MM.1S (cell line): ENCODE measurements at places on chromosomes 12 and 14.

- DNase-seq: no peak
Measured at GRCh38 chr12:116010467-116010866, 267.0 kb downstream of the MED13L start.

GRCh38 chr14:49702725-49703124 lies 9.8 kb downstream of the KLHDC1 start:
- DNase-seq: no peak

GRCh38 chr12:51345681-51346080 lies 798 bp downstream of the CELA1 start:
- DNase-seq: no peak

GRCh38 chr12:62578726-62579125 lies 112.1 kb downstream of the MON2 start:
- no peak for DNase-seq

GRCh38 chr14:76940021-76940760 lies 88.3 kb downstream of the IRF2BPL start:
- no peak for DNase-seq

GRCh38 chr12:128693771-128694170 lies 130.0 kb downstream of the SLC15A4 start:
- DNase-seq: no peak

DNA sequence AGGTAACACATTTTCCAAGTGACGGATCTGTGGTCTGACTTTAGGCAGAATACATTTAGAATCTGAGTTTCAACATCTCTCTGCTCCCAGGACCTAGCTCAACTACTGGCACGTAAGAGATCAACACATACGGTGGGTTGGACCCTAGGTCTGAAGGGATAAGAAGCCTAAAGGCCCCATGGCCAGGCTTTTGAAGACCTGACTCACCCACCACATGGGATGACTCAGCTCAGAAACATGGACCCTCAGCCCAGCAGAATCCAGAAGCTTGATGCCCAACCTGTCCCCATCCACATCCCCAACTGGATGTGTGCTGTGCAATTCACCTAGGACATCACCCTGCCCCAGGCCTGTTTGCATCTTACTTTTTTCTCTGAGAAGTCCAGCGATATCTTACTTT lies 770.2 kb downstream of the BCL11B start:
- no peak for DNase-seq

- DNase-seq: peak; percentile 26
Measured at GRCh38 chr14:39957290-39957689, 525.1 kb upstream of the FBXO33 start.

DNA sequence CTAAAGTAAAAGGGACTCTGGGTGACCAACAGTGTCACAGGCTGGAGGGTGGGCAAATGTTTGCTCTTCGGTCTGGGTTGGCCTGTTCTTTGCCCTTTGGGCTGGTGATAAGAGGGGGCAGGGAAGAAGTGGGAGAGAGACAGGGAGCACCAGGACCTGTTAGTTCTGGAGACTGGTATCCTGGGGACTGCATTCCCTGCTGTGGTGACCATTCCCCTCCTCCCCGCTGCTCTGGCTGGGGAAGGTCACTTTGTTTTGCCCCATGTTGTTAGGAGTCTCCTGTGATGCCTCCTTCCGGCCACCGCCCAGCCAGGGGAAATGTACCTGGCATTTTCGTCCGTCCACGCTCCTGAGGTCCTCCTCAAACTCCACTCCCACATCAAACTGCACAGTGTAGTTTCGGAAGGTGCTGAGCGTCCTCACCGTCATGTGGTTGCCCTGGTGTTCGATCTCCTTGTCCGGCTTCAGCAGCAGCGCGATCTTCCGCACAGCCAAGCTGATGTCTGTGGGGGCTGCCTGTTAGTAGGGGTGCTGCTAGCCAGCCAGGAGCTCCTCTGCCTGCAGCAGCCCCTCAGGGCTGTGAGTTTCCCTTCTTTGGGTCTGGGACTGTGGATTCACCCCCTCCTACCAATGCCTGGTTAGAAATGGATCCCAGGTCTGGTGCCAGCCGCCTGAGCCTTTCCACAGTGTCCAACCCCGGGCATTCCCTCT lies 618 bp downstream of the RBP5 start:
- DNase-seq: no peak

DNA sequence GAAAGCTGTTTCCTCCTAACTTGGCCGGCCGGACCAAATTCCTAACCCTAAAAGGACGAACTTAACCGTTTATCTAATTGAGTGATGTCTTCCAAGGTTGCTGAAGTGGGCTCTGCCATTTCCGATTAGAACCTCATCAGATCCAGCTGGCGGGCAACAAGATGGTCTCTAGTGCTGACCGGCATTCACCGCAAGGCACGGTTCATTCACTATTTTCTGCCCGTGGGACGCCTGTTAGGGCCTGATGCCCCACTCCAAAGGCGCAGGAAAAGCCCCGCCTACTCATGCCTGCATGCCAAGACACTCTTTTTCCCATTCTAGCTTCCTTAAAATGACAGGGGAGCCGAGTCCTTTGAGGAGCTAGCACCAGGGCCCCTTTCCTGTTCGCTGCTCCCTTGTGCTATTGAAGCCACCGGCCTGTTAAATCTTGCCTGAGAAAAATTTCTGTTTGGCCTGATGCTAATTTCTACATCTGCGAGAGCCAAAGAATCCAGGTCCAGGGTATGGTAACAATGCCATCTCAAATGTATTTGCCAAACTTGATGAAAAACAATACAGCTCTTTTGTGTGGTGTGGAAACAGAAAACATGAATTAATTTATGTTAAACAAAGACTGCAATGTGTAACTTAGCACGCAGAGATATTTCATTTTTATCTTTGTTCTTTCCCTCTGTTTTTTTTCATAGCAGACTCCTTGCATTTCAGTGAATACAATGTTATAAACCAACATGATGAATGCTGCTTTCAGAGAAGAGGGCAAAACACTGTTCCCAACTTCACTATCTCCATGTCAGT lies 1071.2 kb upstream of the USP15 start:
- DNase-seq: no peak

- no peak for DNase-seq
Measured at GRCh38 chr12:70840656-70841350, 79.7 kb downstream of the PTPRR start.

GRCh38 chr12:113397497-113398197 lies 6.0 kb downstream of the SDS start:
- no peak for DNase-seq

DNA sequence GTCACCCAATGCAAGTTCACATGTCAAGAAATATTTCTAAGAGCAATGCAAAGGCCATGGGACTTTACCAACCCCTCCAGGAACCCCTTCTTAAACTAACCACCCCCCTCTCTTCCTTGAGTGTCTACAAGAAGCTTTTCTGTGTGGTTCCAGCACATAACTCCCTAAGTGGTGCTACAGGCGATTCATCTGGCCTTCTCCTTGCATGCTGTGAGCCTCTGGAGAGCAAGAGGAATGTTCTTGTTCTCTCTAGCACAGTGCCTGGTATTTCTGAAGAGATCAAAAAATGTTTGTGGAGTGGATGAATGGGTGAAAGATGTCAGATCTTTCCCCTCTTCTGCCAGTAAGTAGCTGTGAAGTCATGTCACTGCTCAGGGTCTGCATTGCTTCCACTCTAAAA lies 5.9 kb upstream of the RNASE12 start:
- DNase-seq: no peak

DNA sequence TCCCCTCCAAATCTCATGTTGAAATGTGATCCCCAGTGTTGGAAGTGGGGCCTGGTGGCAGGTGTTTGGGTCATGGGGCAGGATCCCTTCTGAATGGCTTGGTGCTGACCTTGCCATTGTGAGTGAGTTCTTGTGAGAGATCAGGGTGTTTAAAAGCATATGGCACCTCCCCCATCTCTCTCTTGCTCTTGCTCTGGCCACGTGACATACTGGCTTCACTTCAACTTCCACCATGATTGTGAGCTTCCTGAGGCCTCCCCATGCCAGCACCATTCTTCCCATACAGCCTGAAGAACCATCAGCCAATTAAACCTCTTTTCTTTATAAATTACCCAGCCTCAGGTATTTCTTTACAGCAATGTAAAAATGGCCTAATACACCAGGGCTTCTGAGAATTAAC lies 79.8 kb upstream of the C14orf132 start:
- DNase-seq: no peak

- no peak for DNase-seq
Measured at GRCh38 chr12:55721601-55722213, 1.5 kb downstream of the RDH5 start.

GRCh38 chr14:66508846-66509621 lies 1.1 kb downstream of the GPHN start:
- peak; percentile 47 for DNase-seq

DNA sequence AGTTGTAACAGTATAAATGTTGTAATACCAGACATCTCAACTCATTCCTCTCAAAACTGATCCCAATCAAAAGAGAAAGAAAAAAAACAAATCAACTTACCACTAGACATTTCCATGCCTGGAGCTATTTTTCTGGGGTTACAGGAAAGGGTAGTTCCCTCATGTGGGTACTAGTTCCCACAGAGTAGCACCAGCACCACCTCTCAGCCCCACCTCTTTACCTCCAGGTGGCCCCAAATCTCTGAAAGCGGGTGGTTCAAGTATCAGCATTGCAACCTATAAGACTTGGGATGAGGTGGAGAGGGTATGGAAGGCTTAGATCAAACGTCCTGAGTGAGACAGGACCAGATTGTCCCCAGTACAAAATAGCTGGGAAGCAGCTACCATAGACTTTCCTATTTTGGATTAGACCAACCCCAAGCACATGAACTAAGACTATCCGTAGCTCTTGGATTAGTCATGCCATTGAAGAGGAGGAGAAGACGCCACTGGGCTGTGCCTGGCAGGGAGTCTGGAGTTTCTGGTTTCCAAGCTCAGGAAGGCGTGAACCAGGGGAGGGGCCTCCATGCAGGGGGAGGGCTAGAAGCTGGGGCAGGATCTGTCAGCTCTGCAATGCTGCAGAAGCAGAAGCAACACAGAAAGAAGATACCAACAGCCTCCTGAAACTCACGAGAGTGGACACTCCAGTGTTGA lies at the start of gene SLC39A2:
SLC39A2 (plus strand) TSS at position 620 of the 693 bp plus-strand sequence. CDS start 154 bp downstream, outside the sequence.
- no peak for DNase-seq

DNA sequence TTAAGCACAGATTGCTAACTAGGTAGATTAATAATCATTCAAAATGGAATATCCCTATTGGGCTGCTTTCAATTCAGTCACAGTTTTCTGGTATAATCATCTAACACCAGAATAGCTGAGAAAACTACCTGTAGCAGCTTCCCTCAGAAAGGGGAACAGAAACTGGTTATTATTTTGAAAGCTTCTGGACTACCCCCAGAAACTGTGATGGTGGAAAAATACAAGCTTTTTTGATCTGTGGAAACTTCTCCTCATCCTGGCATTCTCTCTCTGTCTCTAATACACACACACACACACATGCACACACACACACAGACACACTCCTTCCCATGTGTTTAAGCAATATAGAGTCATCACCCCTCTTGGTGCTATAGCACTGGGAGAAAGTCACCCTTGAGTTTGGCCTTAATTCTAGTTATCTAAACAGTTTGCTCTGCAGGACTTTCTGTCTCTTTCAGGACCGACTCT lies 251.5 kb upstream of the LMO3 start:
- DNase-seq: peak; percentile 39

DNA sequence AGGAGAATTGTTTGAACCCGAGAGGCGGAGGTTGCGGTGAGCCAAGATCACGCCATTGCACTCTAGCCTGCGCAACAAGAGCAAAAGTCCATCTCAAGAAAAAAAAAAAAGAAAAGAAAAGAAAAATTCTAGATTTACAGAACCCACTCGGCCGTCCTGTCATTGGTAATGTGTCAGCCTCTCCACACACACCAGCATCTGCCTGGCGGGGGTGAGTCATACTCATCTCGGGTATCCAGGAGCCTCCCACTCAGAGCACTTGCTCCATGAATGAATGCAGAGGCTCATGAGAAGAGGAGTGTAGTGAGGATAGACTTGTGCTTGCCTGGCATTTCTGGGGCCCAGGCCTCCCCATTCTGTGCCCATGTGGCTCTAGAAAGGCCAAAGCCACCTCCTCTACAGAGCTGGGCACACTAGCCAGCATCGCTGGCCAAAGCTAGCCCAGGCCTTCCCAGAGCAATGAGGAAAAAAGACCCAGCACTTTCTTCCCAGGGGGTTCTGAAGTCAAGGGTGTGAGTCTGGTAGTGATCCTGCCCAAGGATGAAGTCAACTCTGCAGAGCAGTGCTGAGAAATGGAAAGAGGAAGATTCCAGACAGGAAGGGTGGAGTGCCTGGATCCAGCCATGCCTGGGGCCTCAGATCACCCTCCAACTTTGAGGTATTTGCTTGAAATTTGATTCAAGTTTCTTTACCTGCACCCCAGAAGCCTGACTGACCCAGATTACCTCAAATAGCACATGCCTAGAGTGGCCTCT lies 31.2 kb upstream of the KLC1 start:
- DNase-seq: no peak

DNA sequence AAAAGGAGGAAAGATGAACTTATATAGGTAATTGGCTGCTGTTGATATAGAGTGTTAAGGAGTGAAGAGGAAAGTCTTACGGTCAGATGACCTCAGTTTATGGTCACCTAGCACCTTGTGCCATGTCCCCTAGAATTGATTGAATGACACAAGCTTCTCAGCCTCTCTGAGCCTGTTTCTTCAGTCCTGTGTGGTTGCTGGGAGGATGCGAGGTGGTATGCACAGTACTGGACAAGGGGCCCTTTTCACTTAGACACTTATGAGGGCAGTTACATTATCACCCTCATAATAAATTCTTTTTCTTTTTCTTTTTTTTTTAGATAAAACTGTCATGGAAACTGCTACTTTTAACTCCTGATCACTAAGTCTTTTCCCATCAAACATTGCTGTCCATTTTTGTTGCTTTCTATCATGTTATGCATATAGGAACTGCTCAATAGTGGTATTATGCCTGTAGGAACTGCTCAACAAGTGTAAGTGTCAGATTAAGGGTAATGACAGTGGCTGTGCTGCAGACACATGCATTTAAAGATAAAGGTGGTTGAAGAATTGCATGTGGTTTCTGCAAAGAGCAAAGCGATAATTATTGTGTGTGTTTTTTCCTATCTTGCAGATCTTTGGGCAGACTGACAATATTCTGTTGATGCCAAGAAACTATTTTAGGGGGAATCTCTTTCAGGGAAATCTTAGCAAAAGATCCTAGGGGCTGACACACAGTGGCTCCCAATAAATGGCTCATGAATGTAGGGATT lies 11.6 kb downstream of the ANO6 start:
- DNase-seq: no peak

DNA sequence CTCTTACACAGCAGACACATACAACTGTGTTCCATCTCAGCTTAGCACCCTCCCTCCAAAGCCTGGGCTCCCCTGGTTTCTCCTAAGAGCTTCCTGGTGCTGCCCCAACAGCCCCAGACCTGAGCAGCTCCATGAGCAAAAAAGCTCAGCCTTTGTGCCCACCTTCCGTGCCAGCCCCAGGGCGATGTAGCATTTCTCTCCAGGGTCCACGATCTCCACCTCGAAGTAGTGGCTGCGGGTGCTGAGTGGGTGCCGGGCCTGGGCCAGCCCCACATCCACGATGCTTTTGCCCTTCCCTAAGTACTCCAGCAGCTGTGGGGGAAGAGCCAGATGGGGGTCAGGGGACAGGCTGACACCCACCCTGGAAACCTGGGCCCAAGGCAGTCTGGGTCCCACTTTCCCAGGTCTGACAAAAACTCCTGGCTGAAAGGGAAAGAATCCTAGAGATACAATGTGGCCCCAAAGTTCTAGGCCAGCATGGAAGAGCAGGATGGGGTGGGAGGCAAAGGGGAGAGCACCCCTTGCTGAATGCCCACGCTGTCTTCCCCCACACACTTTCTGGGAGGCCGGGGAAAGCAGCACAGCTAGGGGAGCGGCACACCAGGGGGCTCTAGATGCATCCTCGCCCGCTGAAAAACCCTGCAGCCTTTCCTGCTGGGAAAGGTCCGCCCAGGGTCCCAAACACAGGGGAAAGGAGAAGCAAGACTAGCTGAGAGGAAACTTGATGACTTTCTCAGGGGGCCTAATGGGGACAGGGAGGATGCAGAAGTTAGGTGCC lies 11.0 kb downstream of the SPRYD3 start:
- no peak for DNase-seq
